Hepatocyte (in vitro differentiated cells): ENCODE measurements at places on chromosomes 7 and 10. TPM values are rescaled to one million over a fixed set of nuclear protein-coding genes. Genes with fewer than 3 reads are reported as not detected.

The SMKR1 gene
- total RNA-seq, result 0.88 TPM in 1 of 2 replicates, not detected in the other

The CYP26C1 gene
- total RNA-seq, result not detected in 2 replicates

The AGBL3 gene
- 4.4 and 6.4 TPM in 2 replicates for total RNA-seq

The CRHR2 gene
- not detected in 2 replicates for total RNA-seq
